ENCODE measurements at places on chromosomes 5 and 9. TPM values are rescaled to one million over a fixed set of nuclear protein-coding genes. Genes with fewer than 3 reads are reported as not detected.

MOB3B gene
- 1.3 TPM for total RNA-seq

ZNF483 gene
- total RNA-seq = 2.3 TPM

PCDH1 gene
- not detected for total RNA-seq

- DNase-seq = no peak
- no peak overlapping the region for H3K4me3 ChIP-seq
- H3K36me3 ChIP-seq = no peaks in the 10 kb centered on the region
- no peak overlapping the region for H3K27ac ChIP-seq
- no peaks in the 10 kb centered on the region for H3K4me1 ChIP-seq
- H3K27me3 ChIP-seq = no peaks in the 10 kb centered on the region
Measured at GRCh38 chr5:147557876-147558745, 48.2 kb upstream of the DPYSL3 start.

DNA sequence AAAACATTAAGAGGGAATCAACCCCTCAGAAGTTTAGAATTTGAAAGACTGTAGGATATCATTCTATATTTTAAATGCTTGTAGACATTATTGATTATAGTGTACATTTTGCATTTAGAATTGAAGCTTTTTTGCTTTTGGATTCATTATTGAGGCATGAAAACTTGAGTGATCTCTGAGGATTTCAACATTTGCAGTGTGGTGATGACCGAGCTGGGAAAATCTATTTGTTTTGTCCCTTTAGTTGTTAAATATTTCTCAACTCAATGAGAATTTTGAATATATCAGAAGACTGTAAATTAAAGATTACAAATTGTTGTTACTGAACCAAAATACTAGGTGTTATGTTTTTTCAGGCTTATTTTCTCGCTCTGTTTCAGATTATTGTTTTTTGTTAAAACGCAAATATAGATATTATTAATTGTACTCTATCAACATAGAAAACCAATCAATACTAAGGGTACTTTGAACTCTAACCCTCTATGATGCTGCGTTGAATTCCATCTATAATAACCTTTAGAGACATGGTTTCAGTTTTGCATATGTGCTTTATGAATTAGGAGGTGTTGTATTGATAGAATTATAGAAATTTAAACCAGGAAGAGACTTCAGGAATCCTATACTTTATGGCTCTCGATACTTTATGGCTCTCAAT is 19.3 kb upstream of the DMRTA1 start:
- peaks cover 12% of the 10 kb centered on the region for H3K27me3 ChIP-seq
- H3K36me3 ChIP-seq = no peaks in the 10 kb centered on the region
- H3K4me3 ChIP-seq = no peak overlapping the region
- DNase-seq = no peak

DNA sequence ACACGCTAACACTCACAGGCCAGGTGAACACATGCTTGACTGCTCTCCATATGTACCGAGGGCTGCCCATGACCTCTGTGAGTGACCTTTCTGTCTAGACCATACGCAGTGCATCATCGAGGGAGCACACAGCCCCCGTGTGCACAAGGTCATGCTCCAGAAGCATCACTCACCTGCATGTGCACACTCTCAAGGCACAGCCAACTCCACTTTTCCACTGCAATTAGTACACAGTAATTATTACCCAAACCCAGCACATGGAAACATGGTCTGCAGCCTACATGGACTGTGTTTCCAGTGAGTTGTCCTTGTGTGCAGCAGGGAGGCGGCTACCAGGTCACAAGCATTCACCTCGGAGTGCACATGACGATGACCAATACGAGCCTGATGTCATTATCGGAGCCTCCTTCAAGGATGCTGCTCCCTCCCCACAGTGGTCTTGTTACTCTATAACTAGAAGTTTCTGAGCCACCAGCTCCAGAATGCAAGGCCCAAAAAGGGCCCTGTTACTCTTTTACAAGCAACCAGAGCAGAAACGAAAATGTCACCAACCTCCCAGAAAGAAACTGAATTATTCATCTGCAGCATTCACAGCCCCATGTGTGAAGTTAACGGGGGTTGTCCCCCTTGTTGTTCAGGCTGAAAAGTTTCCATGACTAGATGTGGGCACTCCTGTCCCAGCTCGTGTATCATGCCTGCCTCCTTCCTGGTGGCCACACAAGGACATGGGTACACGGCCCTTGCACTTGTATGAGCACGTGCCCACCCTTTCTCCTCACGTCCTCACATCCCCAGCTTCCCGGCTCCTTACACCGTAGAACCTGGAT is 31.2 kb downstream of the SEMA4D start:
- peaks cover 93% of the 10 kb centered on the region for H3K4me1 ChIP-seq
- peak; percentile 71 for DNase-seq
- H3K4me3 ChIP-seq = peak overlapping the region; percentile 46
- H3K27me3 ChIP-seq = peaks cover 4% of the 10 kb centered on the region

TEX48 gene
- total RNA-seq = 0.80 TPM

DNA sequence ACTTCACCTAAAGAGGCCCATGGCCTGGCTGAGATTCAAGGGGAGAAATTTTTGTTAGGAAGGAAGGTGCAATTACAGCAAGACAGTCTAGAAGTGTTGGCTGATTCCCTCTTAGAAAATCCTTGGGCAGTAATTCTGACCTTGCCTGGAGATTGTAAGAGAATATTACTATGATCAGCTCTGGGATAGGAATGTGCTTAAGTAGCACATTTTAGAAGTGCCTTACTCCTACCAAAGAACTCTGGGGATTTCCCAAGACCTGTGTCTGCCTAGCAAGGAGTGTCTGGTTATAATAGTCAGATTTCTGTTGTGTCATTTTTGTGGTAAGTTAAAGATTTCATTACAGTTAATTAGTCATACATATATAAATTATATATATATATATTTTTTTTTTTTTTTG is 52.3 kb downstream of the NLN start:
- H3K4me3 ChIP-seq = no peak overlapping the region
- no peaks in the 10 kb centered on the region for H3K27me3 ChIP-seq
- peaks cover 20% of the 10 kb centered on the region for H3K36me3 ChIP-seq
- DNase-seq = no peak
- H3K4me1 ChIP-seq = peaks cover 28% of the 10 kb centered on the region
- peak overlapping the region; percentile 66 for H3K27ac ChIP-seq

GRCh38 chr5:36374266-36374862 is 72.7 kb upstream of the RANBP3L start:
- no peak overlapping the region for H3K4me3 ChIP-seq
- H3K36me3 ChIP-seq = no peaks in the 10 kb centered on the region
- no peaks in the 10 kb centered on the region for H3K4me1 ChIP-seq
- no peak overlapping the region for H3K27ac ChIP-seq

TMEM252 gene
- total RNA-seq = not detected

GRCh38 chr9:76603448-76603895 is 144.5 kb downstream of the GCNT1 start:
- peaks cover 11% of the 10 kb centered on the region for H3K4me1 ChIP-seq
- H3K27ac ChIP-seq = peak overlapping the region; percentile 86
- no peak overlapping the region for H3K4me3 ChIP-seq
- H3K27me3 ChIP-seq = peaks cover 14% of the 10 kb centered on the region
- no peak for DNase-seq

DNA sequence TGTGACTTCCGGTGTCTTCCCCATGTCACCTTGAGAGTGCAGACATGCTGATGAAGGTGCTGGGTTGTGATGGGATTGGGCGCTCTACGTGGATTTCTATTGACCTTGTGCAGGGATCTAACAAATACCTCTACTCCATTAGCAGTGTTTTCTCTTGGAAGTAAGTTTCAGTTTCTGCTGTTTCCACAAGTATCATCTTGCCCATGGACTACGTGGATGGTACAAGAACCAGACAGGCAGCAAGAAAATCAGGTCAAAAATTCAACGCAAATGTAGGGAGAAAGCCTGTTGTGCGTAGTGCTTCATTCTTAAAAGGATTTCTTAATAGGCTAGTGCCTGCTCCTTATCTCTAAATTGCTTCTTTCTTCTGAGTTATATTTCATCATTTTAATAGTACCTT is 60.8 kb downstream of the AOPEP start:
- DNase-seq = no peak
- no peak overlapping the region for H3K4me3 ChIP-seq
- H3K27me3 ChIP-seq = no peaks in the 10 kb centered on the region

DNA sequence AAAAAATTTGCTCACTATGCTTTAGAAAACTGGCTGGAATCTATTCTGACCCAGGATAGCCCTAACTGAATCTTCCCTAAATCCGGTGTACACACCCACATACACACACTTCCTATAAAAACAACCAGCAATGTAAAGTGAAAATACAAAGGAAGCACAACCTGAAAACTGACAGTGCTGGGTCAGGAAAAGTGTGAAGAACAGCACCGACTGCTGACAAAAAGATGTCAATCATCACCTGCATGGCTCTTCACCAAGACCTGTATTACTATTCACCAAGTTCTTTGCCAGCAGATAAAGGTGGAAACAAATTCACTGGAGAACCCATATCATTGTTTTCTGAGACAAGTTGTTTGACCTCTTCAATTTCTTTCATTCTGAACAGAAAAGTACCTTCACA is 293.8 kb upstream of the GRAMD2B start:
- H3K27me3 ChIP-seq = no peaks in the 10 kb centered on the region
- H3K27ac ChIP-seq = no peak overlapping the region
- no peak overlapping the region for H3K4me3 ChIP-seq
- no peak for DNase-seq
- no peaks in the 10 kb centered on the region for H3K36me3 ChIP-seq

DNA sequence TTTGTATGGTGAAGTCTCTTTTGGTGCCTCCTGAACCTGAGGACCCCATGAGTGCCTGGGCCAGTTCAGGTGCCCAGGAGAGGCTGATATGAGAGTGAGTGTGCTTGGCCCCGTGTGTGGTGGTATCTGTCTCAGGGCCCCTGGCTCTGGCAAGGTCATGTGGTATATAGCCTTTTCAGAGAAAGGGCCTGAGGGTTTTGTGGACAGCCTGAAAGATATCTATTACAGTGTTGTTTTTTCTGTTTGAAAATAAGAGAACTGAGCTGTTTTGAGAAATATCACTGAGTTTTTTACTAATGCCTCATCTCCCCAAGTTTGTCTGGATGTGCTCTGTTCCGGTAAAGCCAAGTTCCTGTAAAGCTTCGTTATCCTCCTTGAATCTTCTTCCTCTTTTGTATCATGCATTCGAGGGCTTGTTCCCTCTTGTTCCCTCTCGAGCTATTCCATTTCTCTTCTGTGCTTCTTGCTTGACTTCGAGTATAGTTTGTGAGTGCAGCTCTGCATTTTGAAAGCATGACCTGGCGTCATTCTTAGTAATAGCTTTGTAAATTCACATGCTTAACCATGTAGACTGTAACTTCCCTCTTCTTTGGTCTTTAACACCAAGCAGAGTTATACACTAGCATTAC is 122.3 kb downstream of the MAST4 start:
- peaks cover 6% of the 10 kb centered on the region for H3K27me3 ChIP-seq
- H3K36me3 ChIP-seq = no peaks in the 10 kb centered on the region
- no peak overlapping the region for H3K4me3 ChIP-seq
- no peak overlapping the region for H3K27ac ChIP-seq

ANKDD1B gene
- not detected for total RNA-seq

DMRT3 gene
- not detected for total RNA-seq

ROPN1L gene
- total RNA-seq = not detected

GRCh38 chr5:79023348-79023747 is 38.2 kb upstream of the ARSB start:
- H3K36me3 ChIP-seq = no peaks in the 10 kb centered on the region
- peaks cover 51% of the 10 kb centered on the region for H3K27me3 ChIP-seq
- no peak overlapping the region for H3K27ac ChIP-seq
- DNase-seq = no peak
- H3K4me3 ChIP-seq = no peak overlapping the region

DNA sequence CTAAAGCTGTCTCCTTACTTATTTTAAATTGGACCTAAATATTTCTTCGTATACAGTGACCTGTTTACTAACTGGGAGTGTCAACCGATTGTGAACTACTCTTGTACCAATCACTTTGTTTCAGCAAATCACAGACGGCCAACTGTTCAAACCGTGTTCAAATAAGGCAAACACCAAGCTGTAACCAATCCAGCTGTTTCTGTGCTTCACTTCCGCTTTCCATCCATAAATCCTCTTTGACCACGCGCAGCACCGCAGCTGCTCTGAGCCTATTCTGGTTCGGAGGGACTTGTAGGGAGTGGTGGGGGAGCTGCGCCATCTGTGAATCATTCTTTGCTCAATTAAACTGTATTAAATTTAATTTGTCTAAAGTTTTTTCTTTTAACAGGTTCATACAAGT is 4.8 kb upstream of the FAM240B start:
- no peaks in the 10 kb centered on the region for H3K4me1 ChIP-seq
- peaks cover 10% of the 10 kb centered on the region for H3K27me3 ChIP-seq
- H3K4me3 ChIP-seq = no peak overlapping the region
- H3K36me3 ChIP-seq = no peaks in the 10 kb centered on the region
- H3K27ac ChIP-seq = no peak overlapping the region

TYRP1 gene
- total RNA-seq = not detected

GRCh38 chr5:121681229-121681855 is 170.3 kb upstream of the FTMT start:
- no peaks in the 10 kb centered on the region for H3K4me1 ChIP-seq
- no peaks in the 10 kb centered on the region for H3K27me3 ChIP-seq
- no peak overlapping the region for H3K27ac ChIP-seq
- no peaks in the 10 kb centered on the region for H3K36me3 ChIP-seq

- peaks cover 58% of the 10 kb centered on the region for H3K36me3 ChIP-seq
- peak overlapping the region; percentile 7 for H3K27ac ChIP-seq
- H3K27me3 ChIP-seq = no peaks in the 10 kb centered on the region
- no peak overlapping the region for H3K4me3 ChIP-seq
- no peak for DNase-seq
Measured at GRCh38 chr5:169808118-169808581, 171.1 kb downstream of the DOCK2 start.

GRCh38 chr9:117153021-117153420 is 261.8 kb downstream of the ASTN2 start:
- H3K27me3 ChIP-seq = no peaks in the 10 kb centered on the region
- H3K36me3 ChIP-seq = no peaks in the 10 kb centered on the region
- H3K27ac ChIP-seq = no peak overlapping the region
- H3K4me3 ChIP-seq = no peak overlapping the region

KCNMB1 gene
- total RNA-seq = not detected

DNA sequence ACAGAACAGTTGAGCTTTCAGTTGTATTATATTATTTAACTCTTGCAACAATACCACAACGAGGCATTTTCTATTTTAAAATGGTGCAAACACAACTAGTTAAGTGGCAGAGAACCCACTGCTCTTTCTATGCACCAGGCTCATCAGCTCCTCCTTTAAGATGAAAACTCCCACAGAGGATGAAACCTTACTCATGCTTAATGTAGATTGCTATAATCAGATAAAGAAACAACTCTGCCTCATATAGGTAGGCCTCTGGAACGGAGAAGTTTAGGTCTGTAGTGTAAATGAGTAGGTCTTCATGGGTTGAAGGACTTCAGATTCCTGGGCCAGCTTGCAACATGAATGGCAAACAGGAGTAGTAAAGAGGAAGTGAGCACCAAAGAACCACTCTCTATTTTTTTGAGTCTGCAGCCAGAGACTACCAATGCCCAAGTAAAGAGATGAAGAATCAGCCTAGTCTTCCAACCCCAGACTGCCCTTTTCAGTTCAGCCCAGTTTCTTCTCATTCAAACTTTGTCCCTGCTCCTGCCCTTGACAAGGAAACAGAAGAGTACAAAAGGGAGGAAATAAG is 33.9 kb downstream of the HACD4 start:
- peaks cover 62% of the 10 kb centered on the region for H3K36me3 ChIP-seq
- H3K4me3 ChIP-seq = no peak overlapping the region
- H3K4me1 ChIP-seq = peaks cover 28% of the 10 kb centered on the region
- H3K27me3 ChIP-seq = no peaks in the 10 kb centered on the region
- DNase-seq = no peak

GRCh38 chr5:460273-460625 is 17.3 kb downstream of the EXOC3 start:
- no peaks in the 10 kb centered on the region for H3K27me3 ChIP-seq
- no peak for DNase-seq
- peaks cover 68% of the 10 kb centered on the region for H3K36me3 ChIP-seq
- H3K4me1 ChIP-seq = peaks cover 52% of the 10 kb centered on the region
- peak overlapping the region; percentile 85 for H3K27ac ChIP-seq
- peak overlapping the region; percentile 73 for H3K4me3 ChIP-seq

PCDHB14 gene
- not detected for total RNA-seq

SH3RF2 gene
- not detected for total RNA-seq

SLC22A4 gene
- total RNA-seq = 0.95 TPM

Data from activated naive CD8-positive, alpha-beta T cell treated with anti-CD3 and anti-CD28 coated beads for 36 hours (primary cell).